ENCODE measurements at places on chromosomes 12 and 14.

GRCh38 chr12:48873096-48873495 is 7.4 kb upstream of the RND1 start:
- DNase-seq: no peak

GRCh38 chr14:100790502-100791347 is 35.2 kb upstream of the MEG3 start:
- no peak for DNase-seq

GRCh38 chr14:54420478-54421142 is 20.6 kb downstream of the CNIH1 start:
- DNase-seq: peak; percentile 54

- no peak for DNase-seq
These were observed 11.7 kb upstream of the MYL2 start for GRCh38 chr12:110932046-110932445.

DNA sequence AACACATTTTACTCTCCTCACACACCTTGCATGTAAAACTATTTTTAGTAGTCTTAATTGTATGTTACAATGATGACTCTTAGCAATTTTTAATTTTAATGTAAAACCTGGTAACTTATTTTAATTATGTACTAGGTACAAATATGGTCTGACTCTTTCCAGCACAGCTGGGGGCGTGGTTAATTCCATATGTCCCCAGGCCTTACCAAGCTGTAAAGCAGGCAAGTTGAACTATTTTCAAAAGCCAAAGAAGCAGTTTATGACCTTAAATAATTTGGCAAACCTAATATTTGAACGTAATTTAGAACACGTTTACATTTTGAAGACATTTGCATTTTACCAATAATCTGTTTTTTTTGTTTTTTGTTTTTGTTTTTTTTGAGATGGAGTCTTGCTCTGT is 9.3 kb upstream of the ACOT6 start:
- DNase-seq: no peak

DNA sequence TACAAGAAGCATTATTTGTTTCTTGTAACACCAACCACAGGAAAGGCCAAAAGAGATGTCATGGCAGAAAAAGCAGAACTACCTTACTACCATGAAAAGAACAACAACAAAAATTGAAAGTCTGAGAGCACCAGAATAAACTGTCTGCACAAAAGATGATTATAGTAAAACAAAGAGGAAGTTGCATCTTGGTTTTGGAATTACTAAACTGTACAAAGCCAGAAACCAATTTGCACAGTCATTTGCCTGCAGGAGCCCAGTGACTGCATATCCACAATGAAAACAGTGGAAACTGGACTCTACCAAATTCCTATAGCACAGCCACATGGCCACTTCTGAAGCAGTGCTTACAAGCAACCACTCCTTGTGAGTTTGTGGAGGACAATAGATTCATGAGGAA is 276.2 kb downstream of the SSPN start:
- peak; percentile 5 for DNase-seq

DNA sequence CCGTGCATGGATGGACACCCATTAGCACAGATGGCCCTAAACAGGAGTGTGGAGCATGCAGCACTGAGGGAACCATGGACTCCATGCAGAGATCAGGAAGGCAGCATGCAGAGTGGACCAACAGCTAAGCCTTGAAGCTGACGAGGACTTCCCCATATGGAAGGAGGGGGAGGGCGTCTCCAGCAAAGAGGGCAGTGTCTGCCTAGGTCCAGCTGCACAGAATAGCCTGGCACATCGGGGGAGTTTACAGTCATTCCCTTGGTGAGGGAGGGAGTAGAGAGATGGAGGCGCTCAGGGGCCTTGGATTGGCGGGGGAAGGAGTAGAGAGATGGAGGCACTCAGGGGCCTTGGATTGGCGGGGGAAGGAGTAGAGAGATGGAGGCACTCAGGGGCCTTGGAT is 64.5 kb downstream of the ANKRD9 start:
- DNase-seq: no peak

- DNase-seq: no peak
These were observed 30.8 kb downstream of the SMOC1 start for GRCh38 chr14:69909826-69910550.
